ENCODE measurements at places on chromosomes 11 and 22.

DNA sequence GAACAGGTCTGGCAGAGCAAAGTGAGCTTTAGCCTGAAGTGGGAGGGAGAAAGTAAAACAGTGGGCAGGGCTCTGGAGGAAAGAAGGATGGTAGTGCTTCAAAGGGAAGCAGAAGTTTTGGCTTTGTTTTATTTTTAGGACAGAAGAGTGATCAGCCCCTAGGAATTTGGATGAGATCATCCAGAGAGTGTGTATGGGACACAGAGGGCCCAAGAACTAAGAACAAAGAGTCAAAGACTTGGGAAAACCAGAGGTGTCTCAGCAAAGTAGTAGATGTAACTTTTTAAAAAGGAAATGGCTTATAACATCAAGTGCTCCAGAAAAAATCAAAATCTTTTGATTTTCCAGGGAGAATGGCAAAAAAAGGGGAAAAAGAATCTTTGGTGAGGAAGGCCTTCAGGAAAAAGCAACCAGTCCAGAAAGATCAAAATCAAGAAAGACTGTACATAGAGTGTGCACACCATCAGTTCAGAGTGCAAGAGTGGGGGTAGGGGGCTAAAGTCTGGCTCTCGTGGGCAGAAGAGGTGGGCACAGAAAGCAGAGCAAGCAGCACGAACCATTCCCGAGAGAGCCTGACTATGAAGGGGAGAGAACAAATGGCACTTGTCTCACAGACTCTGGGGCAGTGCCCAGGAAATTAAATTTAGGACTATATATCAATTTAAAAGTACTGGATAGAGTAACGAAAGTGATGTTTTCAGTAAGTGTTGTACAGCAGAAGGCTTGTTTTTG is 30.0 kb downstream of the MAPK1 start:
- no peak for DNase-seq

GRCh38 chr22:38348751-38349496 is 31.7 kb upstream of the CSNK1E start:
- no peak for DNase-seq

DNA sequence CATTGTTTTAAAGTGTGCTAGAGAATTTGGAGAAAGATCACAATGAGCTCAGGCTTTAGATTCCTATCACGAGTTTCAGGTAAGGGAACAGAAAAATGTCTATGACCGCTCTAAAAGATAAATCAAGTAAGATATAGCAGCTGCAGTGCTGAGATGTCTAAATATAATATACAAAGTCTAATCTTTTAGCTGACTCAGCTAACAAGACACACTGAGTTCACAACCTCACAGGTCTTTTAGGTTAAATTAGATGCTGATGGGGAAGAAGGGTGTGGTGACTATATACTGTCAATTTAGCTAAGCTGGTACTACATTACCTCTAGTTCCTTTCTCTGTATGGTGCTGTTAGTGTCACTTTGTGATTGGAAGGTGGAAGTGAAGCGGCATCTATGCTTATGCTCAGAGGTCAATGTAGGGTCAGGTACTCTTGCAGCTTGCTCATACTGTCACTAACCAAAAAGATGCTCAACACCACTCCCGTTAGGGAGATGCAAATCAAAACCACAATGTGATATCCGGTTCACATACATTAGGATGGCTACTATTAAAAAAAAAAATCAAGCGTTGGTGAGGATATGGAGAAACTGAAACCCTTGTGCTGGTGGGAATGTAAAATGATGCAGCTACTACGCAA is 283.5 kb downstream of the SWAP70 start:
- DNase-seq = no peak

GRCh38 chr11:104905271-104905670 is 7.0 kb upstream of the CASP12 start:
- no peak for DNase-seq

DNA sequence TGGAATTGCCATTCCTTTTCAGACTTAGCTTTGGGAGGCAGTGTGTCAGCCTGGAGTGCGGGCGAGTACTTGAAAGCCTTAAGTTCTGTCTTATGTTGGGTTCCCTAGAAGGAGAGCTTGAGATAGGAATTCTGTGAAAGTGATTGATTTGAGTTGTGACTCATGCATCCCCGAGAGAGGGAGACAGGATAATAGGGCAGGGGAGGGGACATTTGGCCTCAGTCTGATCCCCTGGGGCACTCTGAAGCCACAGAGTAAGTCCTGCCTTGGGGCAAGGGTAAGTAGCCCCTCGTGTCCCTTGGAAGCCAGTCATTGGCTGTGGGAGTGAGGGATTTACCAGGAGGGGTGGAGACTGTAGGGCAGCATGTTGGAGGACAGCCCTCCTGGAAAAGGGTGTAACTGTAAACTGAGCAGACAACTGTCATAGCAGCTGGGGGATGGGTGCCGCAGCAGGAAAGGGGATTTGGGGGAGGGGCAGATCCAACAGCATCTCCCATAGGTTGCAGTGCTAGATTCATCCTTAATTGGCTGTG is 44.0 kb downstream of the KIAA1671 start:
- no peak for DNase-seq

- DNase-seq = peak; percentile 52
Measured at GRCh38 chr11:100119176-100119575, 567.9 kb upstream of the ARHGAP42 start.

GRCh38 chr22:49712195-49712791 is 115.4 kb downstream of the BRD1 start:
- DNase-seq = no peak

DNA sequence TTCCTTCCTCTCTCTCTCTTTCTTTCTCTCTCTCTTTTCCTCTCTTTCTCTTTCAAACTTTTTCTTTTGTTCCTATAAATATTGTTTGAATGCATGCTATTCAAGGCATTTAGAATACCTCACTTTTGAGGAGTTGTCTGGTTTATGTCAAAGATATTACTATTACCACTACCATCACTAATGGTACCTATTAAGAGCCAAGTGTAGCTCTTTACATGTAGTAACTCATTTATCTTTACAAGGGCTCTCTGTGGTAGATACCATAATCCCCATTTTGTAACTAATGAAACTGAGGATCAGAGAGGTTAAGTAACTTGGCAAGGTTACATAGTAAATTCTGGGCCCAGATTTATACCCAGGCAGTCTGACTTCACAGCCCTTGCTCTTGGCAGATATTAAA is 116.0 kb downstream of the CSTPP1 start:
- no peak for DNase-seq

DNA sequence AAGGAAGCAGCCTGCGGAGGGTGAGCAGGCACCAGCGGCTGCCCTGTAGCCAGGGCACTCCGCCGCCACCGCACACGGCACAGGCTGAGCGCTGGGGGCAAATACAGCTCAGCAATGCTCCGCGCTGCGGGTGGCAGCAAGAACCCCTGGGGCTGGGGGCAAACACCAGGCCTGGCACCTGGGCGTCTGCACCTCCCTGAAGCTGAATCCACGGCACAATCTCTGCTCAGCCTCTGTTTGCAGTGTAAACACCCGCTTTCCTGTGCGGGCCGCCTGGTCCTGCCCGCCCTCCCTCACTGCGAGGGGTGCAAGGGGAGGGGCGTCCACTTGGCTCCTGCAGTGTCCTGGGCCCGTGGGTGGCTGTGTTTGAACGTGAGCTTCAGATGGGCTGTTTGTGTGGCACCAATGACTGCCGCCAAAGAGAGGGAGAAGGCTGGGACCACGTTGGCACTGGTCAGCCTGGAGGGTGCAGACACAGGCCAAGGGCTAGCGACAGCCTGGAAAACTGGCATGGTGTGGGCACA is 14.8 kb upstream of the MPPED1 start:
- no peak for DNase-seq

DNA sequence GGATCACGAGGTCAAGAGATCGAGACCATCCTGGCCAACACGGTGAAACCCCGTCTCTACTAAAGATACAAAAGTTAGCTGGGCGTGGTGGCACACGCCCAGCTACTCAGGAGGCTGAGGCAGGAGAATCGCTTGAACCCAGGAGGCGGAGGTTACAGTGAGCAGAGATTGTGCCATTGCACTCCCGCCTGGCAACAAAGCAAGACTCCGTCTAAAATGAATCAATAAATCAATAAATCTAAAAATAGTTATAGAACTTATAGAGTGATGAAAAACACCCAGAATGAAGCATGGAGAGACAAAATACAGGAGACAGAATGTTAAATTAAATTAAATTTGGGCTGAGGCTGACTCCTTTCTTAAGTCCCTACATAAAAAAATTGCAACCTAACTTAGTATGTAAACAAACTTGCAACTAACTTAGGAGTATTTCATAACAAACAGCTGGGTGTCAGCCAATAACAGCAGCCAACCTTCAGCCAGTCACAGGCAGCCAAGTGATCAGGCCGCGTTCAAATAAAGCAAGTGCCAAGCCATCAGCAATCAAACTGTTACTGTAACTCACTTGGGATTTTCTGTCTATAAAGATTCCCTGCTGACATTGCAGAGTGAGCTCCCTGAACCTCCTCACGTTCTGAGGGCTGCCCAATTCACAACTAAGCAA is 7.3 kb upstream of the TP53AIP1 start:
- DNase-seq = no peak

DNA sequence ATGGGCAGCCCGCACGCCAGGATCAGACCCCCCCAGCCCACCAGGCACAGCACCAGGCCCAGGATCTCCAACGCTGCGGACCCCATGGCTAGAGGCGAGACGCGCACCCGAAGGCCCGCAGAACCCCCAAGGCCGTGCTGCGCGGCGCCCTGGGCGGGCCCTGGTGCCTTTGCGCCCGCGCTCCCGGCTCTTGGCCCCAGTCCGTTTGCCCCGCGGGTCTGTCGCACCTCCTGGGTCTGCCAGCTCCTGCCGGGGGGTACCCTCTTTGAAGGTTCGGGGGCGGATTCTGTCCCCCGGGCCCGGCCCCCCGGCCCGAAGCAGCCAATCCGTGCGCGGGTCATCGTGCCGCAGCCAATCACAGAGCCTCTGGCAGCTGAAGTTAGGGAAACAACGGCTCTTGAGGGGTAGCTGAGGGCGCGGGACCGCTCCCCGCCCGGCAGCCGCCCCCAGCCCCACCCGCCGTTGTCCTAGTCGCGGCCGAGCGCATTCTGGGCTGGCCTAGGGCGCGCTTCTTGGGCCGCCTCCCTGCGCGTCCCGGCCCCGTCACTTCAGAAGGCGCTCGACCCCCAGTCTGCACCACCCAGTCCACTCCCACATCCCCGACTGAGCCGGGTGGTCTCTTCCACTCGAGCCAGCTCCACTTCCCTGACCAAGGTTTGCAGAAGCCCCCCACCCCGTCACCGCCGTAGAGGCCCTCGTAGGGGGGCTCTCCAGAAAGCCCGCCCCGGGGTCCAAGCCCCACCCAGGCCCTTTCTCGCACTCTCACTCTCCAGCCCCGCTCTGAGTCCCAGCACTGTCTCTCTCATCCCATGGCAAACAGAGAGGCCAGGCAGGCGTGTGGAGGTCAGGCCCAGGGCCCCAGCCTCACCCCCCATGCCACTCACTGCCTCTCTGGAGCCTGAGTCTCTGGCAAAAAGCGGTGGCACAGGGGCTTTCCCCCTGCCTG is at the start of gene CLDN5:
Gene CLDN5 (minus strand): TSS at position 241 of the 946 bp plus-strand sequence. CDS start 155 bp downstream, at position 86.
- no peak for DNase-seq

GRCh38 chr11:41836431-41836830 is 377.0 kb upstream of the LRRC4C start:
- DNase-seq = no peak

GRCh38 chr11:117449111-117449693 is 121.5 kb downstream of the CEP164 start:
- DNase-seq = no peak

Data from NCI-H1048 (cell line).